ENCODE measurements at places on chromosomes 3 and 15. TPM values are rescaled to one million over a fixed set of nuclear protein-coding genes. Genes with fewer than 3 reads are reported as not detected.

DNA sequence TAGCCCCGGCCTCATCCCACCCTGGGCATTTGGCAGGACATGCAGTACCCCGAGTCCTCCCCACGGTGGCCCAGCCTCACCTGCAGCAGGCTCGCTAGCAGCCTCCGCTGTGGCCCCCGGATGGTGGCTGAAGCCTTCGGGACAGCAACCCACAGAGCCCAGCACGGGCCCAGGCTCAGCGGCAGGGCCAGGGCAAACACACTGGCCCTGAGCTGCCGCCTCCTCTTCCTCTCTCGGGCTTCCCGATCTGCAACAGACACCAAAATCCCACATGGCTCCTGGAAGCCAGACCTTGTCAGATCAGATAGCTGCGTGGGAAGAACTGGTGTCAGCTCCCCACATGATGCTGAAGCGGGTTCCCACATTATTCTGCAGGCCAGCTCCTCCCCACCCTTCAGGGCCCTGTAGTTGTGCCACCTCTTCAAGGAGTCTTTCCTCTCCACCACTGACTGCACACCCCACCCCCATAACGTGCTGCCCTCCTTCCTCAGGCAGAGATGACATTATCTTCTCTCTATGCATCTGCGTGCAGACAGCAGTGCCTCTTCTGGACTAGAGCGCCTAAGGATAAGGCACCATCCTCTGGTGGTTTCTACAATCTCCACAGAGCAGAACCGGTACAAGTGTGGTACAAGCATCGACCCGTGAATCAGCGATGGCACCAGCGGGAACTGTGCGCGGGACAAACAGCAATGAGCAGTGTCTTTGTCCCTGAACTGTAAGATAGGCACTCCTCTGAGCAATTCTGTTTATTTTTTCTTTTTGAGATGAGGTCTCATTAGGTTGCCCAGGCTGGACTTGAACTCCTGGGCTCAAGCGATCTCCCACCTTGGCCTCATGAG is 9.5 kb downstream of the TMEM44 start:
- DNase-seq, result no peak

DNA sequence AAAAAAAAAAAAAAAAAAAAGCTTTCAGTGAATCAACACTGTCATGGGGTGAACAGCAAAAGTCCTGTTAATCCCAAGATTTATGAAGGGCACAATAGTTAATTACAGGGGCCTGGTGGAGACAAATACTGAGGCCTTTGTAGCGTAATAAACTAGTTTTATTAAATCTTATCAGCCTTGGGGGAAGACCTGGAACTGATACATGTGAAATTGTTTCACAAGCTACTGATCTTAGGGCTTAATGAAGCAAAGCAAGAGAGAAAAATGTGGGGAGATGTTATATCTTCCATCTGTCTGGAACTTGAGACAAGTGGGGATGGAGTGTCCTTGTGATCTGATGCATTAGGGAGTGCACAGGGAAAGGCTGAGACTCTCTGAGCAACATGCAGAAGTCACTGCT is 47.9 kb upstream of the OSBPL11 start:
- DNase-seq, result peak; percentile 36

The SMCO1 gene
- not detected for polyA plus RNA-seq

- no peak for DNase-seq
Measured at GRCh38 chr3:72606005-72606800, 242.0 kb downstream of the SHQ1 start.

- DNase-seq, result no peak
Measured at GRCh38 chr3:168094580-168094876, 1.2 kb downstream of the GOLIM4 start.

- DNase-seq, result peak; percentile 24
Measured at GRCh38 chr15:48002767-48003166, 118.0 kb upstream of the SLC24A5 start.

The ADIPOQ gene
- polyA plus RNA-seq, result 0.22 TPM

DNA sequence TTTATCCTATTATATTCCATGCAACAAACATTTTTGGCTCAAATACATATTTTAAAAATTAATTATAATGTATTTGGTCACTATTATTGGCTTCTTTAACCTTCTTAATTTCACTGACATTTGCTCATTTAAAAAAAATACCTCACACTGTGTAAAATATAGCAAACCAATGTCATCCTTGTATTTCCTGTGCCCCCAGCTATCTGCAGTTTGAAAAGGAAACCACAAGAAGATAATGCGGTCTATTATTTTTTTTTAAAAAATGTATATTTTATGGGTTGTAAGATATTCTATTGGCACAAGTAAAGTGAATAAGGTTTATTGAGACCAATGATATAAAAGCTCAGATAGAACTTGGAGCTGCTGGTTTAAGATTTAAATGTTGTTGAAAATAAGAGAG is 904.2 kb downstream of the SI start:
- DNase-seq, result no peak

The FOXB1 gene
- not detected for polyA plus RNA-seq

DNA sequence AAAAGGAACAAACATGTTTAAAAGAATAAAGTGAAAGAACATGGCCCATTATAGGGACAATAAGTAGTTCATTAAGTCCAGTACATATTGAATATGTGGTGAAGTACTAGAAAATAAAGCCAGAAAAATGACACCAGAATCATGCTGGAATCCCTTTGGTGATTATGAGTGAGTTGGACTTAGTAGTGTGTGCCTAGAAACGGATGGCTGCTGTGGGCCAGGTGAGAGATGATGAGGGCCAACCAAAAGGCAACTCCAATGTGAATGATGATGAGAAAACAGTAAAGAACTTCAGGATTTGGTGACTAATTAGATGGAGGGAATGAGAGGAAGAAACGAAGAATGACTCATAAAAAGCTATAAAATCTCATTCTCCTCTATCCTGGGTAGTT is 3.3 kb downstream of the CRYGS start:
- DNase-seq, result no peak

- DNase-seq, result no peak
Measured at GRCh38 chr3:196947136-196947859, 5.0 kb upstream of the NCBP2 start.

DNA sequence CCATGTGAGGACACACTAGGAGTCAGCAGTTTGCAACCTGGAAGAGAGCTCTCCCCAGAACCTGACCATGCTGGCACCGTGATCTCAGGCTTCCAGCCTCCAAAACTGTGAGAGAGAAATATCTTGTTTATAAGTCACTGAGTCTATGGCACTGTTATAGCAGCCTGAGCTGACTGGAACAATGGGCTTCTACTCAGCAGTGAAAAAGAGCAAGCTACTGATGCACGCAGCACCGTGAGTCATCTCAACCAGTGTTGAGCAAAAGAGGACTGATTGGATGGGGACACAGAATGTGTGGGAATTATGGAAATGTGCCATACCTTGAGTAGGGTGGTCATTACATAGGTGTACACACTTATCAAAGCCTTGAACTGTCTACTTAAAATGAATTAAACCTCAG is 230.4 kb downstream of the PLCL2 start:
- no peak for DNase-seq

- no peak for DNase-seq
Measured at GRCh38 chr3:133171831-133172230, 133.6 kb downstream of the TMEM108 start.

GRCh38 chr3:128076483-128077201 is 24.4 kb downstream of the SEC61A1 start:
- peak; percentile 41 for DNase-seq

GRCh38 chr3:77204788-77205187 is 164.9 kb downstream of the ROBO2 start:
- no peak for DNase-seq

GRCh38 chr3:56759532-56759931 is 42.2 kb downstream of the ARHGEF3 start:
- DNase-seq, result no peak

- no peak for DNase-seq
Measured at GRCh38 chr3:166291186-166291955, 454.1 kb upstream of the BCHE start.

- DNase-seq, result no peak
Measured at GRCh38 chr3:126034481-126035361, 49.2 kb downstream of the SLC41A3 start.

The HYAL1 gene
- polyA plus RNA-seq, result 11.1 TPM

The CAMP gene
- 2.0 TPM for polyA plus RNA-seq

DNA sequence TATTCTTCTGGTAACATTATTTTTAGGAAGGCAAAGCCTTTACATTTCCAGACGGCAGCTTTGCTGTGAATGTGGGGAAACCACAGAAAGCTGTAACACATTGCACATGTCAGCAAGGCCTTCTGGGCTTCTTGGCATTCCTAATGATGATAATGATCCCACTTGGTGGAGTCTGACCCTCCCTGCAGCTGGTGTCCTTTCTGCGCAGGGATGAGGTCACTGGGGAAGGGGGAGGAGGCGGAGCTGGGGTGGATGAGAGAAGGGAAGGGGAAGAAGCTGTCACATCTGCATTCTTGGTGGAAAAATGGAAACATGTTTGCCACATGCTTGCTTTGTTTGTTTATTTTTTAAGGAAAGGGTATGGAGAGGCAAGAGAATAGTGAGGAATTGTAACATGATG is 68.6 kb downstream of the FILIP1L start:
- DNase-seq, result no peak

DNA sequence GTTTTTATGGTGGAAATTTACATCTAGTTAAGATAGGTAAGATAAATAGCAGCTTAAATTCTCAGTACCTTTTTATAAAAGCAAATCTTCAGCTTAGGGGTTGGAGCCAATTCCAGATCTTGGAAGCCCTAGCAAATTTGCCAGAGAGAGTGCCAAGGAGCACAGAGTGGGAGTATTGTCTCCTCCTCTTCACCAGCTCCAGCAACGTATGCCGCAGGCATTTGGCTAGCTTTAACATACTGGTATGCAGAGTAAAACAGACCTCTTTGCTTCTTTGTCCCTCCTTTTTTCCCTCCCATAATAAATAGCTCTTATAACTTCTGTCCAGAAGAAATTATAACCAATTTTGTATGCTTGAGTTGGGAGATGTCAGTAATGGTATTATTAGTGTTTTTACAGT is 140.4 kb downstream of the DIPK2A start:
- no peak for DNase-seq

DNA sequence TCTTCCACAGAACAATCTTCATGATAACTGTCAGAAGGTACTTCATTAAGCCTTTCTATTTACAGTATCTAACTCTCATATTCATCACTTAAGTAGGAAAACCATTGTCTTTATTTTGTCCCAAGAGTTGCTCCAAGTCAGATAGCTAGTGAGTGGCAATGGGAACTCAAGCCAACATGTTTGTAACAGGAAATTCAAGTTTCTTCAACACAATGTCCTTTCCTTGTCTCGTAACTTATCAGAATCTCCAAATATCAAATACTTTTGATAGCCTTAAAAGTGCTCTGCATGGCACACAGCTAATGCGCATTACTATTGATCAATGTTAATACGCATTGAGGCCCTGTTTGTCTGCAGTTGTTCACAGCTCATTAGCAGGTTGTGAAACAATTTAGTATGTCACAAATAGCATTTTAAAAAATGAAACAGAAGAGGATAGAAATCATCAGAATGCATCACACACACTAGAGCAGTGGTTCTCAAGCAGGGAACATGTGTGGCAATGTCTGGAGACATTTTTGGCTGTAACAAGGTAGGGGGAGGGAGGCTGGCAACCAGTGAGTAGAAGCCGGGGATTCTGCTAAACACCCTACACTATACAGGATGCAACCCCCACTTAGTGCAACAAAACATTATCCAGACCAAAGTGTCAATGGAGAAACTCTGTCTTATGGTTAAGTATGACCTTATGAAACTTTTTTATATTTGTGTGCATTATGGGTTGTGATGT is 27.5 kb downstream of the BTLA start:
- no peak for DNase-seq

The MST1R gene
- polyA plus RNA-seq, result 145 TPM

- peak; percentile 100 for DNase-seq
Measured at GRCh38 chr15:64093627-64094417, at the start of gene CIAO2A. Gene CIAO2A (minus strand): TSS chr15:64093838. CDS start chr15:64093768, 70 bp downstream.

GRCh38 chr3:18223571-18223970 is 201.6 kb downstream of the SATB1 start:
- no peak for DNase-seq

The MNS1 gene
- 3.7 TPM for polyA plus RNA-seq

- DNase-seq, result no peak
Measured at GRCh38 chr3:11290743-11291680, 18.8 kb downstream of the ATG7 start.

GRCh38 chr15:58641660-58642059 is 107.8 kb downstream of the ADAM10 start:
- DNase-seq, result no peak

- no peak for DNase-seq
Measured at GRCh38 chr15:67193223-67193990, 61.1 kb downstream of the AAGAB start.

The NR1I2 gene
- polyA plus RNA-seq, result 85.7 TPM

DNA sequence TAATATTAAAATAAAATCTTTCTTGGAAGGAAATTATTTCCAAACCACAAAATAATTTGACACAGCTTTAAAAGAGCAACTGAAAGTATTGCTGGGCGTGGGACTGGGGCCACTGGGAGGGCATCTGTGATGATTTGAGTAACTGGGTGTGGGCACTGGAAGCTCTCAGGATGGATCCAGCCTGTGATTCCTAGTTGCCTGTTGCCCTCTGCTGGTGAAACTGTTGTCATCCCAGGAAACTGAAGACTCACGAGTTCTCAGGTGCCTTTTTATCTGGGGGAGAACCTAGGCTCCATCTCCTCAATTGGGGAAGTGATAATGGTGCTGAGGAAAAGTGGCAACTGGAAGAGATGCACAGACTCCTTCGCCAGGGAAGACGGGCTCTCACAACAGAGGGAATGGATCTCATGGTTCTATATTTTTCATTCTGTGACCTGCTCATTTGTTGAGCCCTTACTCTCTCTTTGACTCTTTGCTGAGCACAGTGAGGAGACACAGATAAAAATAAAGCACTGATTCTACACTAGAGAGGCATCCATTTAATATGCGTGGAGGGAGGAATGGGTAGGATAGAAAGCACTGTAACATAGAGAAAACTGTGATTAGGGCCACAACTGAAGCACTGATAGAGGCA is 61.6 kb downstream of the TPRG1 start:
- DNase-seq, result peak; percentile 75

The LZTFL1 gene
- 34.4 TPM for polyA plus RNA-seq

DNA sequence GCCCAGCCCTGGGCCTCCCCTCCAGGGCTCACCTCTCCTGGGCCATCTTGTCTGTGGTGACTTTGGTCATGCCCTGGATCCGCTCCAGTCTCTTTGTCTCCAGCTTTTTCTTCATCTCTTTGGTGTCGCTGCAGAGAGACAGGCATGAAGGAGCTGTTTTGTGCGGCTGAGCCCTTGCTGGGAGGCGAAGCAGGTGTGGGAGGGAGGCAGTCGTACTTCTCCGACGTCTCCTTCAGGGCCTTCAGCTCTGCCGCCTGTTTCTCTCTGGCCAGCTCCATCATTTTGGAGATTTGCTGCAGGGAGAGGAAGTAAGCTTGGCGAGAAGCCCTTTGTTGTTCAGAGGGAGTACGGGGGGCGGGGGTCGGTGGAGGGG is 7.7 kb upstream of the ANKRD63 start:
- no peak for DNase-seq
